Right hindlimb (tissue), 1 donor: ENCODE measurements at places on chromosomes 7 and 10.

- no peak for DNase-seq
Measured at GRCh38 chr10:69781576-69781975, 20.1 kb upstream of the COL13A1 start.

DNA sequence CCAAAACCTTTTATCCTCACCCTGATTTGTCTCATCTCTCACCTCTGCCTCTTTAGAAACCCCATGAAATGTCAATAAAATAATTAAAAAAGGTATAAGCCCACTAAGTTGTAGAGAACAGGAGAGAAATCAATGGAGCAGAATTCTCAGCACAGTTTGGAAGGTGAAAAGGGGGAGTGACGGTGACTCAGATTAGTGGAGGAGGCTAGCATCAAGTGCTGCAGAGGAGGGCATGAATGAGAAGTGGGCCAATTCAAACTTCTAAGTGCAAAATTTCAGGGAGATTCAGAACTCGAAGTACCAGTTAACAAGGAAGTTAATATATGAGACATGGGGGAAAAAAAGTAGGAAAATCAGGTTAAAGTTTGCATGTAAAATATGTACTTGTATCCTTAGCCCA lies 34.9 kb upstream of the ETV1 start:
- DNase-seq: no peak

DNA sequence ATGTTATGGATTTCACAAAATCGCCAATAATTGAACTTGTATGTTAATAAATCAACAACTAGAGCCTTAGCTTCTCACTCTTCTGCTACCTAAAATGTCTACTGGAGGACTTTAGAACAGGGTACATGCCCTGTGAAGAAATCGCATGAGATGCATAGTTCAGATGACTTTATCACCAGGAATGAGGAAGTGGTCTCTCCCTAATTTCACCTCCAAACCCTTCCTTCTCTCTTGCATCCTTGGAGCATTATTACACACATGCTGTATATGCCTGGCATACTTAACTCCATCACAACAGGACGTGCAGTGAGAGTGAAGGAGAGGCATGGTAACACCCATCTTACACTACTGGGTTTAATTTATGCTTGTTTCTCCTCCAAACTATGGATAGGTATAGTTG lies 27.8 kb downstream of the RHEB start:
- DNase-seq: no peak

DNA sequence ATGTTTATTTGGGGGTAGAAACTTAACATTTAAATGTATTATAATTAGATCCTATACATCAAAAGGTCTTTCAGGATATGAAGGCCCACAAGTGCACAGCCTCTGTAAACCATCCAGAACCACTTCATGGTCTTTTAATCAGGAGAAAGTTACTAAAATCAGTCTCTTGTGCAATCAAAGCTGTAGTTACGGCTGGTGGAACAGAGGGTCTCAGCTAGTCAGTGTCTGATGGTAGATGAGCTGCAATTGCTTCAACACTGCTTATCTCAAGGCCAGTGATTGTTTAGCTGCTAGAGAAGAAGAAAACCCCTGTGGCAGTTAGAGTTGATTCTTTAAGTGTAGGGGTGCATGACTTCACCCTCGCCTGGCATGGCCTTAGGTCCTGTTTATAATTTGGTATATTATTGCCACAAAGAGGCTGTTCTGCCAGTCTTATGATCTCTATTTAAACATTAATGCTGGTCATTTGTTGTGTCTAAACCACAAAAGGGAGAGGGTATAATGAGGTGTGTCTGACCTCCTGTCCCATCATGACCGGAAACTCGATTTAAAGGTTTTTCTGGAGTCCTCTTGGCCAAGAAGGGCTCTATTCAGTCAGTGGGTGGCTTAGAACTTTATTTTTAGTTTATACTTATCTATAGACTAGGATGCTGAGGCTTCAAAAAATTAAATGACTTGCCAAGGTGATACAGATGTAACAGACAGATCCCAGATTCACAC lies 21.3 kb downstream of the MSRB2 start:
- no peak for DNase-seq

- DNase-seq: no peak
Measured at GRCh38 chr7:31734456-31734855, 47.4 kb downstream of the PPP1R17 start.

DNA sequence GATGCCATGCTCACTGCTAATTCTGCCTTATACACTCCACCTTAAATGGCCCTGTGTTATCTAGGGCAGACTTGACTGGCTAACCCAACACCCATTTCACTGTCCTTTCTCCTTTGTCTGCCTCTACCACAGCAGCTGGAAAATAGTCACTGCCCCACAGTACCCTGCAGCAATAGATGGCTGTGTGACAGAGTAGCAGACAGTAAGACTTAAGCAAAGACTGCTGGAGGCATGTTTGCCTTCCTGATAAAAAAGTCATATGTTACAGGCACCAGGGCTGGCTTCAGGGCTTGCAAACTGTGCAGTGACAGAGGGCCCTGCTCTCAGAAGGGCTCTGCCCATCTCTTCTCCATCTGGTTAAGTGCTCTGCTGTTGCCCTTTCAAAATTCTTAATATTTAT lies 332.6 kb upstream of the GHITM start:
- DNase-seq: no peak

- DNase-seq: no peak
Measured at GRCh38 chr7:18320971-18321567, 174.5 kb upstream of the HDAC9 start.

- no peak for DNase-seq
Measured at GRCh38 chr10:8183241-8183704, 128.8 kb downstream of the GATA3 start.

- no peak for DNase-seq
Measured at GRCh38 chr7:43248961-43249822, 136.7 kb downstream of the HECW1 start.

GRCh38 chr7:127715272-127715671 lies 63.3 kb downstream of the SND1 start:
- no peak for DNase-seq

- peak; percentile 62 for DNase-seq
Measured at GRCh38 chr7:31373337-31374289, 33.1 kb upstream of the NEUROD6 start.

GRCh38 chr7:24669971-24670591 lies 87.2 kb downstream of the GSDME start:
- DNase-seq: no peak

GRCh38 chr7:23618241-23618640 lies 21.1 kb downstream of the CCDC126 start:
- DNase-seq: no peak

DNA sequence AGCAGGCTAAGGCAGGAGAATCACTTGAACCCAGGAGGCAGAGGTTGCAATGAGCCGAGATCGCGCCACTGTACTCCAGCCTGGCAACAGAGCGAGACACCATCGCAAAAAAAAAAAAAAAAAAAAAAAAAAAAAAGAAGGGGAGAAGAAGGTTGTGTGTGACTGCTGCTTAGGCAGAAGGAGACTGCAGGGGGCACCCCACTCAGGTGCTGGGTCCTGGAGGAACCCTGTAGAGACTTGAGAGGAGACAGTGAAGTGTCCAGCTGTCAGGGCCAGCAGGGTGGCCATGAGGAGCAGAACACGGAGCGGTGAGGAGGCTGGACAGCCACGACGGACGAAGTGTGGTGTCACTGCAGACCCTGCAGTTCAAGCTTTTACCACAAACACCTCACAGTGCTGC lies 99.0 kb upstream of the NMT2 start:
- DNase-seq: no peak

DNA sequence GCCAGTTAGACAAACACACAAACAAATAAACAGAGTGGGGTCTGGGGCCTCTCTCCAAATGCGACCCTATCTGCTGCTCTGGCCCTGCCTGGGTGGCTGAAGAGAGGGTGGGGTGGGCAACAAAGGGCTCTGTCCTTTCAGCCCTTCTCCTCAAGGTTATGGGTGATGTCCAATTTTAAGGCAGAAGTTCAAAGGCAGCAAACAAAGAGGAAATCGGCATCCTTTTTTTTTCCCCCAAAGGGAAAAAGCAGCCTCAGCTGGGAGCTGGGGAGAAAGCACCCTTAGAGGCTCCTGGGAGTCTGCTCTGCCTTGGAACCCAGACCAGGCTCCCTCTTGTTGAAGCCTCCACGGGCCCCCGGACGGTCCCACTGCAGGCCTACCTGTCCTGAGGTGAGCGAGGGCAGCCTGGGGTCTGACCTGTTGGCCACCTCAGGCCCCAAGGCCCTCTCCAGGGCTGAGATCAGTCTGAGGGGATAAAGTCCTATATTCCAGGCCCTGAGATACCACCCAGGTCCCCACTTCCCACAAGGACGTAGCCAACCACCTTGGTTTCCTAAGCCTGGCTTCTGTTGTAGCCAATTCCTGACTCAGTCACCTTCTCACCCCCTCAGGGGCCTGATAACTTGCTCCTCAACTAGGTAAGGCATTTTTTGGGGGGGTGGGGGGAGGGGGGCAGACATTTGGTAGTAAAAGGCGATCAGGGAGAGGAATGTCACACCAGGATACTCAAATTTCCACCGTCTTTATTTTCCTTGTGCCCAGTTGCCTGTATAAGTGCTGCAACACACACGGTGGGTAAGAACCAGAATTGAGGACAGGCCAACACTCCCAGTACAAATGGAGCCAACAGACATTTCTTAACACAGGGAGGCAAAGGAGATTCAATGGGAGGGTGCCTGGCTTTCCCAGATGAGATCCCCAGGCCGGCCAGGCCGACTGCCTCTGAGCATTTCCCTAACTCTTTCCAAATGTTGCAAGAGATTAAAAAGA lies 4.3 kb downstream of the HOXA11 start:
- DNase-seq: peak; percentile 37

DNA sequence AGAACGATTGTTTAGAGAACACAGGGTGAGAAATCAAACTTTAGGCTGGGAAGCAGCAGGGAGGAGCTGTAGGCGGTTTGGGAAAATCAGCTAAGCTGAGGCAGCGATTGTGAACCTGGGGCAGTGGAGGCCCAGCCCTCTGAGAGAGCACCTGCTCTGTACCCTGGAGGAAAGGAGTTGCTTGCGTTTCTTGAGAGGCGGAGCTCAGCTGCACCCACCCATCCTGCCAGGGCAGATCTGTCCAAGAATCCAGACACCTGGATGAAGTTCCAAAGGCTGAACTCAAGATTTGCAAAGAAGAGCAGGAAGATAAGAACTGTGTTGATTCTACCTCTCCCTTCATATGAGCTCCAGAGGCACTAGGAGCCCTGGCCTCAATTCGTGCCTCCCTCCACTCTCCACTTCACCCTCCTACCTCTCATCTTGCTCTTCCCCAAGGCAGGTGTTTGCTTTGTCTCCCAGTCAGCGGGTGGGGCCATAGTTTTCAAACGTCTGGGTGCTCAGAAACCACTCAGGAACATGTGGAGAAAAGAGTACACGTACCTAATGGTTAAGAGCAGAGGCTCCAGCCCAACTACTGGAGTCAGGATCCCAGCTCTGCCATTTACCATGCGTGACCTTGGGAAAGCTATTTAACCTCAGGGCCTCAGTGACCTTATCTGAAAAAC lies 21.5 kb upstream of the TMEM213 start:
- DNase-seq: no peak

GRCh38 chr7:75830978-75831377 lies 17.4 kb upstream of the CCL24 start:
- no peak for DNase-seq

- DNase-seq: no peak
Measured at GRCh38 chr7:33646166-33646565, 259.2 kb upstream of the BMPER start.

DNA sequence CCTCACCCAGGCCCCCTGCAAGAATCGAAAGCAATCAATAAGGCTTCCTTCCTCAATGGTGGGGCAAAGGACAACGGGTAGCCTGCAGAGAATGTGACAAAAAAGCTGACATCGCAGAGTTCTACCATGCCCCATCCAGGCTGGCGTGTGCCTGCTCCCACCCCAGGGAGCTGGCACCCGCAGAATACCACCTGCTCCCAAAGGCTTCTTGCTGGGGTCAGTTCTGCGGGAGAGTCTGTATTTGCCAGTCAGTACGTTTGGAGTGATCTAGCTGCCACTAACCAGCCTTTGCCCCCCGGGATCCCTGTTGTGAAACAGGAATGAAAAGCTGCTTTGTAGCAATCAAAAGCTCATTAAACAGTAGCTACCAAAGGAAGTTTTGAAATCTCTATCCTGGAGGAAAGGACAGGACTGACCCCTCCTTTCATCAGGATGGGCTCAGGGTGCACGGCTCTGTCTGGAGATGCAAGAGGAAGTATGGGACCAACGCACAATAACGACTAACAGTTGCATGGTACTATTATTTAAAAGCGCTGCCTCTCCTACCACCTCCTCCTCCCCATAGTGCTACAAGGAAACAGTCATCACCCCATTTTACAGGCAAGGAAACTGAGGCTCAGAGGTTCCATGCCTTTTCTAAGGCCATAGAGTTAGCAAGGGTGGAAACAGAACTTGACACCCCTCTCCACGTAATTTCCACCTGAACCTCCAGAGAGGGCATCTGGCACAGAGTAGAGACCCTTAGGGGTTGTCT lies 67.0 kb downstream of the FGFR2 start:
- DNase-seq: no peak

DNA sequence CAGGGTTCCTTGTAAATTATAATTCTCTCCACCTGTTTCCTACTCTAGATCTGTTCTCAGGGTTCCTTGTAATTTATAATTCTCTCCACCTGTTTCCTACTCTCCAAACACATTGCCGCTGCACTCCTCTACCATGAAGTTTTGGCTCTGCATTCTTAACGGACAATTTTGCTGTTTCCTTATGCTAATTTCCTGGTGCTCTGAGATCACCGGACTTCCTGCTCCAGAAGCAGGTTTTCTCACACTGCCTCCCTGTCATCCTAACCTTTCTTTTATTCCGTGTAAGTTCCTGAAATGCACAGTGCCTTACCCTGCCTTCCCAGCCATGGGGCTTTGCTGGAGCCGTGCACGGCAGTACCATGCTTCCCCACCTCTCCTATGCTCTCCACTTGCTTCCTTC lies 256.8 kb downstream of the PLXNA4 start:
- no peak for DNase-seq

GRCh38 chr10:65346466-65346865 lies 1579.4 kb upstream of the LRRTM3 start:
- DNase-seq: no peak
